Tracheal epithelial cell (primary cell): ENCODE measurements at places on chromosomes 16 and 17. TPM values are rescaled to one million over a fixed set of nuclear protein-coding genes. Genes with fewer than 3 reads are reported as not detected.

The MPP3 gene
- total RNA-seq = 8.2 and 10.0 TPM in 2 replicates

The AXIN2 gene
- 0.24 TPM in 1 of 2 replicates, not detected in the other for total RNA-seq

The METTL22 gene
- total RNA-seq = 29.9 and 67.6 TPM in 2 replicates

The KCNJ2 gene
- 0.72 and 1.3 TPM in 2 replicates for total RNA-seq

The KRTAP2-2 gene
- total RNA-seq = not detected in 2 replicates

The C16orf96 gene
- total RNA-seq = under 0.01 TPM in 1 of 2 replicates, not detected in the other

The NPIPB8 gene
- total RNA-seq = 0.43 TPM in 1 of 2 replicates, not detected in the other

The AGRP gene
- not detected in 2 replicates for total RNA-seq

The MAPT gene
- under 0.01 TPM in 1 of 2 replicates, not detected in the other for total RNA-seq

The HSD17B2 gene
- total RNA-seq = 27.5 and 105 TPM in 2 replicates

The SDF2 gene
- 51.1 and 56.1 TPM in 2 replicates for total RNA-seq

The HEATR9 gene
- not detected in 2 replicates for total RNA-seq

The KRT32 gene
- total RNA-seq = not detected in 2 replicates

The MC1R gene
- 1.2 and 1.9 TPM in 2 replicates for total RNA-seq

The DOC2B gene
- total RNA-seq = 0.64 and 1.7 TPM in 2 replicates

The GAS7 gene
- total RNA-seq = 0.48 and 0.64 TPM in 2 replicates

The AMZ2 gene
- total RNA-seq = 92.8 and 123 TPM in 2 replicates

The STH gene
- not detected in 2 replicates for total RNA-seq
